ENCODE measurements at places on chromosomes 1 and 21. TPM values are rescaled to one million over a fixed set of nuclear protein-coding genes. Genes with fewer than 3 reads are reported as not detected.

DNA sequence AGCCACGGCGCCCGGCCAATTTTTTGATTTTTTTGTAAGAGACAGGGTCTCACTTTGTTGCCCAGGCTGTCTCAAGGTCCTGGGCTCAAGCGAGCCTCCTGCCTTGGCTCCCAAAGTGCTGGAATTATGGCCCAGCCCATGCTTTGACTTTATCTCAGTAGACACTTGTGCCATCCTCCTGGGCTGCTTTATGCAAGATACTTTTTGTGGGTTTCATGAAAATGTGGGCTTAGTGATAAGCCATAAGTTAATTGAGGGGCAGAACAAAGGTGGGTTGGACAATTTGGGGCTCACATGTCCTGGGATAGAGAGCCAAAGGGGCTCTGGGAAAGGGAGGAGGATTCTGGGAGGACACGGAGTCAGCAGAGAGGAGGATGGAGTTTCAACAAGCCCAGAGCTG lies 22.0 kb downstream of the ALPL start:
- no peaks in the 10 kb centered on the region for H3K36me3 ChIP-seq
- no peak for DNase-seq
- H3K27me3 ChIP-seq = no peaks in the 10 kb centered on the region

DNA sequence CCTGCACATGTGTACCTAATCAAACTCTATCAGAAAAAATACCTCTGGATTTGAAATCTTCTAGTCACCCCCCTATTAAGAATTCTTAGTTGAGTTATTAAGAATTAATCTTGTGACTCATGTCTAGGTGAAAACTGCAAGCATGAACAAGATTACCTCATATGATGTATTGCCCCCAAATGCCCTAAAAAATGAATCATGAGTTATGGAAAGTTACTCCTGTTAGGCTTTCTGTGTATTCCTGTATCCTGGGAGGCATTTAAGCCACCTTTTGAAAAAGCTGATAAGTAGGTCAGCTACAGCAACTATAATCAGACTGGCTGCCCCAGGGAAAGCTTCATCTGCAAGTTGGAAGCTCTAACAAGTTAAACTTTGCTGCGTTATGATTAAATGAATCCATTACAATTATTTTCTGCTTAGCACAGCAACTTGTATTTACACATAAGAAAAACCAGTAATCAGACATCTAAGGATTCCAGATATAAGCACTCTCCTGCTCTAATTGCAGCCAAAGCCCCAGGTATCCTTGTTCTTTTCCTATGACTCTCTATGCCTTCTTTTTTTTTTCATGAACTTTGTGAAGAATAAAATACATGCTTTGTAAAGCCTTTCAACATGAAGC lies 147.7 kb downstream of the NTPCR start:
- DNase-seq = no peak
- H3K4me3 ChIP-seq = no peak overlapping the region
- no peaks in the 10 kb centered on the region for H3K36me3 ChIP-seq
- H3K4me1 ChIP-seq = no peaks in the 10 kb centered on the region
- no peaks in the 10 kb centered on the region for H3K27me3 ChIP-seq

- DNase-seq = peak; percentile 28
- peaks cover 4% of the 10 kb centered on the region for H3K36me3 ChIP-seq
- H3K4me3 ChIP-seq = peak overlapping the region; percentile 85
- no peaks in the 10 kb centered on the region for H3K27me3 ChIP-seq
Measured at GRCh38 chr1:42957229-42957879, 1.3 kb downstream of the SLC2A1 start.

DNA sequence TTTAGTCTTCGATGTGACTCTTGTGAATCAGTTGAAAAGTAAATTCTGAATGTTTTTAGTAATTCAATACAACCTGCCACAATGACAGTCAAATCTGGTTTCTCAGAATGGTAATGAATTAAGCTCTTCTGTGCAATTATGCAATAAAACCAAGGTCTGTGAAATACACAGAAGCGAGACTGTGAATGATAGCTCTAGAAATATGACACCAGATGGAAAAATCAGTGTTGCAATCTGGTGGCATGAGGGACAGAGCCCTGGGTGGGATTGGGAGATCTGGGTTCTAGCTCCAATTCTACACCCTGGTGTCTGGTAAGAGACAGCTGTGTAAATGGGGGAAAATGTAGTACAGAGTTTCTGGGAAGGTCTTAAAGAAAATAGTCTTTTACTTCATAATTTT lies 586.4 kb upstream of the ZRANB2 start:
- no peak overlapping the region for H3K4me3 ChIP-seq
- no peak overlapping the region for H3K27ac ChIP-seq
- no peaks in the 10 kb centered on the region for H3K36me3 ChIP-seq

- no peaks in the 10 kb centered on the region for H3K27me3 ChIP-seq
- no peak for DNase-seq
- no peaks in the 10 kb centered on the region for H3K36me3 ChIP-seq
- H3K4me1 ChIP-seq = no peaks in the 10 kb centered on the region
Measured at GRCh38 chr21:35071347-35071746, 22.2 kb upstream of the RUNX1 start.

DNA sequence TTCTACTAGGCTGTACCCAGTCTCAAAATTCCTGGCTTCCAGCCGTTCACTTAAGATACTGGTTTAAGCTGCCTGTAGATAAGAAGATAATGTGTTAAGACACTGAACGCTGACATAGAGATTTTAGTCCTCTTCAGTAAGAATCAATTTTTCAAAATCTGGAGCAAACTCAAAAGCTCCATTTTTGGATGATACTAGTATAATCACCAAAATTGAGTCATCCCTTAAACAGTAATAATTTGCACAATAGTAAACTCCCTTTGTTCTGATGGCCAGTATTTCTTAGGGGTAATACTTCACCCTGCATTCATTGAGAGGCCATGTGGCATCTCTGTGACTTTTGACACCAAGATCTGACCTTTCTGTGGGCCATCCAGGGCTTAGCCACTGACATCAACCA lies 299.8 kb upstream of the USP25 start:
- no peak overlapping the region for H3K4me3 ChIP-seq
- no peak for DNase-seq
- H3K4me1 ChIP-seq = no peaks in the 10 kb centered on the region
- no peaks in the 10 kb centered on the region for H3K27me3 ChIP-seq
- no peak overlapping the region for H3K27ac ChIP-seq

DNA sequence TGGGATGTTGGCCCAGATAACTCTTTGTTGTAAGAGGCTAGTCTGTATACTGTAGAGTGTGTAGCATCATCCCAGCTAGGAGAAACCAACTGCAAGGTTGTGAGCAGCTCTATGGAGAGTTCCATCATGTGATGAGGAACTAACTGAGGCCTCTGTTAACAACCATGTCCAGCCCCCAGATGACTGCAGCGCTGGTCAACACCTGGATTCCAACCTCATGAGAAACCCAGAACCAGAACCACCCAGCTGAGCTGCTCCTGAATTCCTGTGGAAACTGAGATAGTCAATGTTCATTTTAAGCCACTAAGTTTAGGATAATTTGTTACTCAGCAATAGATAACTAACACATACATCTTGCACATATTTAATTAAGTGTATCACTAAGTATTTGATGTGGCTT lies 41.6 kb upstream of the SLC2A1 start:
- no peaks in the 10 kb centered on the region for H3K36me3 ChIP-seq
- no peak for DNase-seq
- no peak overlapping the region for H3K4me3 ChIP-seq
- H3K27ac ChIP-seq = no peak overlapping the region
- no peaks in the 10 kb centered on the region for H3K27me3 ChIP-seq

- H3K27me3 ChIP-seq = no peaks in the 10 kb centered on the region
- DNase-seq = no peak
- no peak overlapping the region for H3K27ac ChIP-seq
- no peaks in the 10 kb centered on the region for H3K36me3 ChIP-seq
- no peak overlapping the region for H3K4me3 ChIP-seq
Measured at GRCh38 chr1:53188099-53188498, 8.5 kb upstream of the CPT2 start.

Gene MX2
- total RNA-seq = 73.9 TPM

Gene FNDC5
- not detected for total RNA-seq

Gene SIK1
- total RNA-seq = 382 TPM

Gene APOBEC4
- total RNA-seq = not detected
